ENCODE measurements at places on chromosomes 1 and 21.

DNA sequence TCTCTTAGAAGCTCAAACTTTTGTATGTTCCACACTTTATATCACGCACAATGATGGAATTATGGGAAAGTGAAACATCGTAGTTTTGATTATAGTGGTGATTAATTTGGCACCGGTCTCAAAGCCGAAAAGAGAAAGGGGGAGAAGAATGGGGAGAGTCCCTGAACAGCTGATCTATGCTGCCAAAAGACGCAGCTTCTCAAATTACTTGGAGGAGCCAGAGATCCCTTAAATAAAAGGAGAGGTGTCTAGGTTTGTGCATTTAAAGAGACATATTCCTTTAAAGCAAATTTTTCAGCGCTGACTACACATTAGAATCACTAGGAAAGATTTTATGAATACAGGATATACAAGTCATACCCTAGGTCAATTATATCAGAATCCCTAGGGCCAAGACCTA, 599.6 kb upstream of the ADAMTS5 start:
- no peak for DNase-seq

DNA sequence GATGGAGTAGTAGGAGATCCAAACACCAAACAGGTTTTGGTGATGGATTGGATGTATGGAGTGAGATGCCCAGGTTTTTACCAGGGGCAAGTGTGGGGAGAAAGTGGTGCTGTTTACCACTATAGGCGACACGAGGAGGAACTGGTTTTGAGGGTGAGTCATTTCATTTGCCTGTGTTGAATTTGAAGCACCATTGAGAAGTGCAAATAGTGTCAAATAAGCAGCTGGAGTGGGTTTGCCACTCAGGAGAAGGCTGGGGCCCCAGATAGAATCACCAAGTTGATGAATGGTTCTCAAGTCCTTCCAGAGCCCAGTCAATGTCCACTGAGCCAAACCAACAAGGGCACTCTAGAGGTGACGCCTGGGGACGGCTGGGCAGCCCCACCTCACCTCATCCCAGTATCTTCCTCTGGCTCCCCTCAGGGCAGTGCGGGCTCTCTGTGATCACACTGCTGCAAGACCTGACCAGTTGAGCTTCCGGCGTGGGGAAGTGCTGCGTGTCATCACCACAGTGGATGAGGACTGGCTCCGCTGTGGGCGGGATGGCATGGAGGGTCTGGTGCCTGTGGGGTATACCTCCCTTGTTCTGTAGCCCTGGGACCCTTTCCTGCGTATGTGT, 9.4 kb downstream of the RUSC1 start:
- DNase-seq: no peak

- no peak for DNase-seq
These were observed 24.4 kb downstream of the TMCO4 start for GRCh38 chr1:19775317-19775716.

- no peak for DNase-seq
These were observed 228.6 kb downstream of the COP1 start for GRCh38 chr1:175978476-175978875.

GRCh38 chr1:6271554-6271953, 10.7 kb upstream of the GPR153 start:
- DNase-seq: no peak

- no peak for DNase-seq
These were observed 3.9 kb downstream of the S100A8 start for GRCh38 chr1:153387001-153387400.

DNA sequence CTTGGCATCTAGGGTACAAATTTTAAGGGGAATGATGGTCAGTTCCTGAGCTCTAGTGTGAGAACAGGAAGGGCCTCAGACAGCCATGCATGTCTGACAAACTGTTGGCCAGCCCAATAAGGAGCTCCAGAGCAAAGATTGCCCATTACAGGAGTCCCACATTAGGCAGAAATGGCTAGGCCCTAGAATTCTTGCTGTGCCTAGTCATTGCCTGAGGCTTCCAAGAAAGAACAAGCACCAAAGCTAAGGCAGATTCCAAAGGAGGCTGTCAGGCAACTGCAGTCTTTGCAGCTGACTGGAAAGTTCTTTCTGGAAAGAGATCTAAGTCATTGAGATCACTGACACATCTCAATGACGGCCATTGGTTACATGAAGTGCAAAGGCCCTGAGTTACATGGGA, 3.9 kb upstream of the STIL start:
- no peak for DNase-seq

Data from NCI-H1930 (cell line).